ENCODE measurements at places on chromosomes 11 and 22.

DNA sequence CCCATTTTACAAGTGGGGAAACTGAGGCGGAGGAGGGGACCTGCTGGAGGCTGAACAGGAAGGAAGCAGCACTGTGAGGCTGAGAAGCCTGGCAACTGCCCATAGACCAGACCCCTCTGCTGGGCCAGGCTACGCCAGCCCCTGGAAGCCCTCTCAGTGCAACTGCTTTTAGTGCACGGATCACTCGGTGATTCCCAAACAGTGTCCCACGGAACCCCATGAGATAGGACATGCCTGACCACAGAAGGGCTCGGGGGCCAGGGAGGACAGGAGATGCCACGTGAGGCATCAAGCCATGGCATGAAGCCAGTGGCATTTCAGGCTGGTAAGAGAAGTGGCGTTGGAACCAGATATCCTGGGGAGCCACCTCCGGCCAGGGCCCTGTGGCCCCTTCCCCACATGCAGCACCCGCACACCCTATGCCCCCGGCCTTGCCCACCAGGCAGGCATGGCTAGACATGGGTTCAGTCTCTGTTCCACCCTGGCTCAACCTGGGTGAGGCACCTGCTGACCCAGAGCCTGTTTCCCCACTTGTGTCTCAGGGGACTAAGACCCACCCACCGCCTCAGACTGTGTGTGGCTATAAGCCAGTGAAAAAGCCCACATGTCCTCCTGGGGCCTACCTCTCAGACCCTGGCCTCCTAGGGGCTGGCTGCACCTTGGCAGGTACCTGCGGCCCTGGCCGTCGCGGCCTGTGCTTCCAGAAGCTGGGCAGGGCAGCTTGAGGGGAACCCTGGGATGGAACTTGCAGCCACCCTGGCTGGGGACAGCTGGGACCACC, 84.1 kb downstream of the WNT7B start:
- no peak for DNase-seq

DNA sequence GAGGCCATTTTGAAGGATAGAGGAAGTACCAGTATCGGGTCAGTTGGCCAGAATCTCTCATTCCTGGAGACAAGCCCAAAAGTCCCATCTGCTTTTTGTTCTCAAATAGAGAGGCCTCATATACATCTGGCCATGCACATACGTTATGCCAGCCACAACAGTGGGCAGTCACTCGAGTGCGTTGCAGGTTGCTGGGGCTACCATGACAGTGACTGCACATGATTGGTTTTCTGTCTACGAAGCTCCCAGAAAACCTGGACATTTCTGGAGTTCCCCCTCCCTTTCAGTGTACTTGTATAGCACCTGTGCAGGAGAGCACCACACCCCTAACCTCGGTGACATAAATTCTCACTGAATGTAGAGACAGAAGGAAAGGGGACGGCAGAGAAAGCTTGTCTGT, 62.1 kb downstream of the C22orf31 start:
- DNase-seq: no peak

GRCh38 chr11:17542249-17542648, 2.0 kb downstream of the USH1C start:
- DNase-seq: no peak

DNA sequence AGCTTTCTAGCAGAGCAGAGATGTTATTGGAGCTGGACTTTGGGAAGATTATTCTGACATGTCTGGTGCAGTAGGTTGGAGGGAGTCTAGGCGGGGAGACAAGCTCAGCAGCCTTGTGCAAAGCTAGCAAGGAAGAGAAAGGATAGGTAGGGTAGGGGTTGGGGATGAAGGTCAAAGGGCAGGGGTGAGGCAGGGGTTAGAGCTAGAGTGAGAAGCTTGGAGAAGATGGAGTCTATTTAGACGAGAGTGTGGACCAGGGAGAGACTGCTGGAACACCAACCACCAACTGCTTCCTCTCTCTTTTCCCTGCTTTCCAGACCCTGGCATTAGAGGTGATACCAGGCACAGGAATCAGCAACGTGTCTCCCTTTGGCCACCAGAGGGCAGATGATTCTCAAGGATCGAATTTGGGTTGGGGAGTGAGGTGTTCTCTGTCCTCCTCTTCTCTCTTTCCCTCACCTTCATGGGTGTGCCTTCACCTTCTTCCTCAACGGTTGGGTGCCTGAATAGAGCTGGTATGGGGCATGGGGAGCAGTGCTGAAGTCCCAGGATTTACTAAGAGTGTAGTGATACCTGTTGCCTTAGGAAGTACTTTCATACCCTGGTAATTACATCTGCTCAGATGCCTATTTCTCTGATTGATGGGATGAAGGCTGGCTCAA, 1.8 kb upstream of the MARK2 start:
- peak; percentile 72 for DNase-seq

- no peak for DNase-seq
Measured at GRCh38 chr11:117685566-117685965, 111.5 kb downstream of the DSCAML1 start.

DNA sequence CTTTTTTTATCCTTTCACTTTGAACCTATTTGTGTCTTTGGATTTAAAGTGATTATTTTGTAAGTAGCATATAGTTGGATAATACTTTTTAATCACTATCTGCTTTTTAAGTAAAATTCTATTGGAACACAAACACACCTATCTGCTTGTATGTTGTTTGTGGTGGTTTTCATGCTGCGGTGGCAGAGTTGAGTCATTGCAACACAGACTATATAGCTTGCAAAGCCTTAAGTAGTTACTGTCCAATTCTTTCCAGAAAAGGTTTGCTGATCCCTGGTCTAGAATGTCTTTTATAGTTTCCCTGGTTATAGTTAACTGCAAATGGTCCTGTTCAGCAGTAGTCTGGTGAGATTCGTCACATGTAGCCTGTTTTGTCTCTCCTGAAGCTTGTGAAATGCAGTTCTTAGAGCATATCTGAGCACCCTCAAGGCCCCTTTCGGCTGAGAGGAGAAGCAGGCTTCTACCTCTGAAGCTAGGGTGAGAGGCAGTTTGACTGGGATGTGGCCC, 21.5 kb downstream of the SHANK3 start:
- no peak for DNase-seq

GRCh38 chr11:2256951-2257700, 13.3 kb downstream of the ASCL2 start:
- DNase-seq: no peak

- no peak for DNase-seq
Measured at GRCh38 chr11:11105361-11105760, 247.5 kb upstream of the ZBED5 start.

Data from inflammatory macrophage (primary cell).